Left colon (tissue), 2 donors: ENCODE measurements at places on chromosomes 4 and X. TPM values are rescaled to one million over a fixed set of nuclear protein-coding genes. Genes with fewer than 3 reads are reported as not detected.

Gene FRAS1
- 1.3 TPM for total RNA-seq

GRCh38 chr4:81494031-81494431, 22.3 kb upstream of the RASGEF1B start:
- no peak for DNase-seq

DNA sequence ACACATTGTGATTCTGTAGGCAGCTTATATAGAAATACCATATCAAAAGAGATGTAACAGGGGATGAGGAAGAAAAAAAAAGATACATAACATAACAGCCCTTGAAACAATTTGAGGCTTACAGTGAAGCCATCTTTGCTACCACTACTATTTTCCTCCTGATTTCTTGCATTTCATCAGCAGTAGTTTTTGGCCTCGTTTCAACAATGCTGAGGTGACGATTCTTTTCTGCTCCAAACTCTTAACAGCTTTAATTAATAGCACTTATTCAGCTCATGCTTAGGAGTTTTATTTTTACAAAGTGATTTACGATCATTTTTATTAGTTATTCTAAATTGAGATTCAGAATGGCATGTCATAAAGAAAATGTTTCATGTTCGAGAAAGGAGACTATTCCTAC, 163.2 kb downstream of the DCK start:
- no peak for DNase-seq

- DNase-seq: no peak
Observed at GRCh38 chr4:36509845-36510244, 228.4 kb downstream of the DTHD1 start.

Gene HSFX4
- not detected for total RNA-seq

GRCh38 chrX:69815063-69815462, 199.2 kb downstream of the EDA start:
- DNase-seq: no peak

GRCh38 chr4:125043486-125043885, 271.3 kb upstream of the FAT4 start:
- no peak for DNase-seq

DNA sequence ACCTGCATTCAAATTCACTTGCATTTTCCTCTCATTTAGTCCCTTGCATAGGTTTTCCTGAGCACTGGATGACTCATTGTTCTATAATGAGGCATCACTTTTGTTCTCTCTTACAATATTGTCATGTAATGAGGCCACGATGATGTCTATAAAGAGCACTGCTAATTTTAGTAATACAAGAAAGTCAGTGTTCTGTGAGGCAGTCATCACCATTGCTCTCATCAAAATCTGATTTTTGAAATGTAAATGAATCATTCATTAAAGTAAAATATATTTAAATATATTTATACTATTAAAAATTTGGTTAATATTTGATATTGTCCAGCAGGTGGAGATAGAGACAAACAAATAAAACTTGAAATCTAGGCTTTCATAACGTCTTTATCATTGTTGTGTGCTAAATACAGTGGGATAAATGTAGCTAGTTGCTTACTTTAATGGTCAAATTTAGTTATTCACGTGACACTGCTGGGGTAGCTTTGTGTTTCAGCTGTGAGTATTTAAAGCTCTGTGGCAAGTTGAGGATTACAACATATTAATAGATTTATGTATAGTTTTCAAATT, 15.4 kb downstream of the HMGB2 start:
- DNase-seq: no peak

- no peak for DNase-seq
Observed at GRCh38 chr4:82786828-82787227, 11.8 kb downstream of the SCD5 start.

Gene ZNF827
- 21.0 TPM for total RNA-seq

DNA sequence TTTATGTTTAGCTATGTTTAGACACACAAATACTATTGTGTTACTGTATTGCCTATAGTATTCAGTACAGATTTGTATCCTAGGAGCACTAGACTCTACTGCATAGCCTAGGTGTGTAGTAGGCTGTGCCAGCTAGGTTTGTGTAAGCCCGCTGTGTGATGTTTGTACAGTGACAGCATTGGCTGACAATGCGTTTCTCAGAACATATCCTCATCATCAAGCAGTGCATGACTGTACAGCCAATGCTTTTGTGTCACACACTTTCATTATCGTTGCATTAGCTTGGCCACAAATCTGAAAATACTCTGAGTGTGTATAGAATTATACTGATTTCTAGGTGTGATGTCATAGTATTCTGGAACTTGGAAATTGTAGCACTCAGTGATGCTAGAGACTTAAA, 63.4 kb downstream of the CLDN34 start:
- no peak for DNase-seq

Gene IL2RG
- 47.7 TPM for total RNA-seq

DNA sequence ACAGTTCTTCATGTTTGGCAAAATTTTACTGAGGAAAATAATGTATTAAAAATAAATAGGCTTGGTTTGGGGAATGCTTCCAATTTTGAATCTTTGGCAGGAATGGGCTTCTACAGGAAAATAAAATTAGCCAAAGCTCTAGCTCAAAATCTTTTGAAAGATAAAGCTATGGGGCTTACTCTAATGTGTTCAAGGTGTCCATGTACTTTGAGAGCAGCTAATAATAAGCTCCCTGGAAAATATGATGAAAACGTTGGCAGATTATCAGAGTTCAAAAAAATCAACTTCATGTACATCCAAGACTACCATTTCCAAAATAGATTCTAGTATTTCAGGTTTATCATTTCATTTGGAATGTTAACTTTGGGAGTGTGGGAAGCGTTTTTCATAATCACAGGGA, 158.4 kb downstream of the EMCN start:
- no peak for DNase-seq

DNA sequence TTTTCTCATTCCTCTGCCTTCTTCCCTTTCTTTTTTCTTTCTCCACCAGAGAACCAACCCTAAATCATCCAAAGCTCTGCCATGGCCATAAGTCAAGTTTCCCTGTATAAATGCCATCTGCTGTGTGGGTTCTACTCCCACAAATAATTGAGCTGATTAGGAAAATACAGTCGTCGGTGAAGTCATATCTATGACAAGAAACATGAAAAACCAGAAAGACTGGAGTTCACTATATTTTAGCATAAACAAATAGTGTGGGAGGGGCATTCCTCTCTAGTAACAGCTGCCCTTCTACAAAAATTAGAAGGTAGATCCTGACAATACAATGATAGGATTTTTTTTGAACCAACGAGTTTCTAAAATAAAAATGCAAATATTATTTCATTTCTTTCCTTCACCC, 48.8 kb downstream of the SPOCK3 start:
- no peak for DNase-seq

DNA sequence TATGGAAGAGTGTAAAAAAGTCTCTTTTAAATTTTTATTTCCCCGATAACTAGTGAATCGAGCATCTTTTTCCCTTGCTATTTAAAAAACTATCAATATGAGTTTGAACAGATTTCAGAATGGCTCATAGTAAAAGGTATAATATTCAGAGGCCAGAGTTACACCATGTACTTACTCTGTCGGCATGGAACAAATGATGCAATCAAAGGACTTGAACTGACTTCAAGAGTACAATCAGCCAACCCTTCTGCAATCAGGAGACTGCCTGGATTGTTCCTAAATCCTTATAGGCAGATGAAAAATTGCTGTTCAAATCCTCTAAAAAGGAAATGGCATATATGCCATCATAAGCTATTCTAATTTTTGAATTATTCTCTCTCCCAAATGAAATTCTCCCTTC, 273.3 kb downstream of the SH2D1A start:
- no peak for DNase-seq

- no peak for DNase-seq
Observed at GRCh38 chr4:53185869-53186585, 179.8 kb downstream of the SCFD2 start.

- DNase-seq: no peak
Observed at GRCh38 chrX:10102046-10102704, 54.6 kb upstream of the CLCN4 start.

DNA sequence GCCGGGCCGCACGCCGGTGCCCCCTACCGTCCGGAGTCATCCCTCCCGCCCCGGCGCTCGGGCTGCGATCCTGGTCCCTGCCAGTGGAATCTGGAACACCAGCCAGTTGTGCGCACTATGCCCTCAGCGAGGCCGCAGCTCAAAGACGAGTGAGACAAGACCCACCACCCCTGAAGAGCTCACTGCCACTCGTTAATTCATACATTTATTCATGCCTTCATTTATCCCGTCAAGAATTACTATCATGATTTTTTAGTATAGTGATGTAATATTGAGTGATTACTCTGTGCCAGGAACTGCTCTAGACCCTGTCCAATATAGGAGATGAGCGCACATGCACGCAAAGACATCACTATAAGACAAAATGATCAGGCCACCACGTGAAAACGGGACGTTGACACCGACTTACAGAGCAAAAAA, 247 bp upstream of the PPA2 start:
- DNase-seq: peak; percentile 92

DNA sequence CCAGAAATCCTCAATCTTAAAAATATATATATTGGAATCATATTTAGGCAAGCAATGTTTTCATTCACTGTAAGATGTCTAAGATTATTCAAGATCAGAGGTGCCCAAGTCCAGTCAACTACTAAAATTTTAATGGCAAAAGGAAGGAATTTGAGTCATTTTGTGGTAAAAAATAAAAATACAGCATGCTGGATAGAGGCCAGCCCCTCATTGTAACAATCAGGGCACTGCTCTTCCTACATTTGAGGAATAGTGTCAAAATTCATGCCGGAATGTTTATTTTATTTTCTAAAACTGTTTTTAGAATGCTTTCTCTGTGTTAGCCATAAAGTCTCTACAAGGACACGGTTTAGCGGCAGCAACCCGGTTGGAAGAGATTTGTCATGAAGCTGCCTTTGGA, 49.9 kb upstream of the SRD5A3 start:
- DNase-seq: no peak

DNA sequence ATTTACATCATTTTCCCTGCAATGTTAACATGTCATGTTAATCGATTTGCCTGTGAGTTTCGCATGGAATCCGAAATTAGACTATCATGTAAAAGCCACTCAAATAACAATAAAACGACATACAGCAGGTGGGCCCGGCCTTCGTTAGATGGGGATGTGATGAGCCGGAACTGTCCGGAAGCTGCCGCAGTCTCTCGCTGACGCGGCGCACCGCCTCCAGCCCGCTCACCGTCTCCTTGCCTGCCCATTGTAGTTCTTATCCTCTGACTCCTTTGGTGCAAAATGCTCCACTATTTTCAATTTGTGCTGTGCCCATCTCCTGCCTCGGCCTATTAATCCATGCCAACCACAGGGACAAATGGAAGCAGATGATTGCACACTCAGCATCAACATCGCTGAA, 877.5 kb upstream of the TENM3 start:
- DNase-seq: no peak

GRCh38 chr4:85748654-85749053, 273.7 kb downstream of the ARHGAP24 start:
- no peak for DNase-seq

- DNase-seq: no peak
Observed at GRCh38 chr4:31474221-31474620, 754.1 kb downstream of the PCDH7 start.

Gene SPIN2A
- 0.81 TPM for total RNA-seq

GRCh38 chrX:20361081-20361889, 94.6 kb upstream of the RPS6KA3 start:
- no peak for DNase-seq

DNA sequence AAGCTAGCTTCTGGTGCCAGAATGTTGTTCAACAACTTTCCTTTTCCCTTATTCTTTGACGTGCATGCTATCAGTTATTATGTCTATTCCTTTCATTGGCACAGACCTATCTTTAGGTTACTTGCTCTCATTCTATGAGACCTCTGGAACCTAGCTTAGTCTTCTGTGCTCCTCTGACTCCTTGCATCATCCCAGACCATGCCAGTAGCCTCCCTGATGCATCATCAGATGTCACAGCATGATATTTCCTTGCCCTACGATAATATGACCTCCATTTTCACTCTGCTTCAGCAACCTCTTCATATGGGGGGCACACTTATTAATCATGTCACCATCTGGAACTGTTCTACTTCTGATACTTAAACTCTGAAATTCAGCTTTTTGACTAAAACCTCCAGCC, 37.2 kb downstream of the CLCN5 start:
- DNase-seq: no peak

- DNase-seq: no peak
Observed at GRCh38 chrX:80334583-80334982, 85.7 kb upstream of the TENT5D start.

GRCh38 chr4:156576946-156577345, 394.7 kb downstream of the PDGFC start:
- no peak for DNase-seq

Gene SORBS2
- total RNA-seq: 82.2 TPM

GRCh38 chrX:131394384-131394783, 105.3 kb upstream of the IGSF1 start:
- DNase-seq: no peak

Gene MGAT4D
- total RNA-seq: not detected

- DNase-seq: no peak
Observed at GRCh38 chrX:63258144-63258543, 93.0 kb downstream of the SPIN4 start.

Gene FHIP1A
- total RNA-seq: 32.1 TPM

DNA sequence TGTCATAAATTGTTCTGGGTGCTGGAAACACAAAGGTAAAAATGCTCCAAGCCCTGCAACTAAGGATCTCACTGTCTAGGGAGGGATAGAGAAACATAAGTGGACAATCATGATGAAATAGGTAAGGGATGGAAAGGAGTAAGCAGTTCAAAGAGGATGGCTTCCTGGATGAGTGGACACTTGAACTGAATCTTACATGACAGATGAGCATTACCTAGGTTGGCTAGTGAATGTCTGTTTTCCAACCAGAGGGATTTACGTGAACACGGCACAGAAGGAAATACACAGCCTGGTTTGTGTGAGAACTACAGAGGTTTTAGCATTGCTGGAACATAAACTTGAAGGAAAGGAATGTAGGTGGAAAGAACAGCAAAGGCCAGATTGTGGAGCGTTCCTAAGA, 150.2 kb upstream of the GALNT7 start:
- no peak for DNase-seq

DNA sequence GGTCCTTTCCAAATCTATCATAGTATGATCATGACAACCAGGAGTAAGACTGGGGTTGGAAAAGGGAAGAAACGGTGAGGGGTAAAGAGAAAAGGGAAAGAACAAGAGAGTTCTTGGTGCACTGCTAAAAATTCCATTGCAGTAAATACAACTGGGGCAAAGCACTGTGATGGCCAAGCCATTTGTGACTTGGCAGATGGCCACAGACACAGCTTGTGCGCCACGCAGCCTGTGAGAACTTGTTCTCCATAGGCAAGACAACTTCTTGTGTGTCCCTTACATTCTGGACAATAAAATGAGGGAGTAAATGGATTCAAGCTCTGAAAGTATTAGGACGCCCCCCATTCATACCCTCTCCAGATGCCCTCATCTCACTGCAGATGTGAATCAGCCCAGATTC, 10.9 kb downstream of the MFAP3L start:
- no peak for DNase-seq

- no peak for DNase-seq
Observed at GRCh38 chr4:52675111-52675510, 16.0 kb upstream of the USP46 start.

DNA sequence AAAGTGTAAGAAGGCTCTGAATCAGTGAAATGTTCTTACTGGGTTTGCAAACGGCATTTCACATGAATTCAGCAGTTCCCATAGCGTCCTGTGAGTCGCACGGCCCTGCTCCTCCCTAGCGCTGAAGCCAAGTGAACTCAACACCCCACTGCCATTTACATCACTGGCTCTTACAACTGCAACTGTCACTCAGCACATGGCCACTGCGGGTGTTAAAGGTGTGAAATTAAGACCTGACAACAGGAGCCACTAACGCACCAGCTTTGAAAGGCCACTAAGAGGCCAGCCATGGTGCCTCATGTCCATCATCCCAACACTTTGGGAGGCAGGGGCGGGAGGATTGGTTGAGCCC, 31.7 kb downstream of the RNF212 start:
- no peak for DNase-seq
